ENCODE measurements at places on chromosomes 13 and 19.

- DNase-seq = no peak
These were observed 24.5 kb downstream of the DIAPH3 start for GRCh38 chr13:60139272-60139671.

DNA sequence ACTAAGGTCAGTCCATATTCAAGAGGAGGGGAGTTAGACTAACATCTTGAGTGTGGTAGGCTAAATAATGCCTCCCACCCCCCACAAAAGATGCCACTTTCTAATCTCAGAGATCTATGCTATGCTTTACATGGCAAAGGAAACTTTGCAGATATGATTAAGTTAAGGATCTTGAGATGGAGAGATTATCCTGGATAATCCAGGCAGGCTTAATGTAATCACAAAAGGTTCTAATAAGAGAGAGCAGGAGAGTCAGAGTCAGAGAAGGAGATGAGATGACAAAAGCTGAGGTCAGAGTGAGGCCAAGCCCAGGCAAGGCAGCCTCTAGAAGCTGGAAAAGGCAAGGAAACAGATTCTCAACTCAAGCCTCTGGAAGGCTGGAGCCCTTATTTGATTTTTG is 1011.6 kb downstream of the PCDH9 start:
- no peak for DNase-seq

DNA sequence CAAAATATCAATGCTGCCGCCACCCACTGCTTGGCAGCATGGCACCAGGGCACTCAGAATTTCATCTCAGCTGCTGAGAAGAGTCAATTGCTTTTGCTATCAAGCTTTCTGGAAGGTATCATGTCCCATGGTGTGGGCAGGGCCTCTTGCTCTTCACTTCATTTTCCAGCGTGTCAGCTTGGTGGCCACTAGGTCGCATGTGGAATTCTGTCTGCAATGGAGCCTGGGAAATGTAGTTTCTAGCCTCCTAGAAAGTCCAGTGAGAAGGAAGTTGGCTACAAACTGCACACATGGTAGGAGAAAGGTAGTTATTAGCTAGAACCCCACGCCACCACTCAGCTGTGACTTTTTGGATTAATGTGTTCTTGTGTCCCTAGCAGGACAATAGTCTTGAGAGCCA is 105.3 kb downstream of the MYO16 start:
- no peak for DNase-seq

GRCh38 chr19:10513223-10513622 is 4.0 kb downstream of the S1PR5 start:
- DNase-seq = no peak

- DNase-seq = no peak
These were observed 12.1 kb downstream of the GPC6 start for GRCh38 chr13:93238711-93239110.

DNA sequence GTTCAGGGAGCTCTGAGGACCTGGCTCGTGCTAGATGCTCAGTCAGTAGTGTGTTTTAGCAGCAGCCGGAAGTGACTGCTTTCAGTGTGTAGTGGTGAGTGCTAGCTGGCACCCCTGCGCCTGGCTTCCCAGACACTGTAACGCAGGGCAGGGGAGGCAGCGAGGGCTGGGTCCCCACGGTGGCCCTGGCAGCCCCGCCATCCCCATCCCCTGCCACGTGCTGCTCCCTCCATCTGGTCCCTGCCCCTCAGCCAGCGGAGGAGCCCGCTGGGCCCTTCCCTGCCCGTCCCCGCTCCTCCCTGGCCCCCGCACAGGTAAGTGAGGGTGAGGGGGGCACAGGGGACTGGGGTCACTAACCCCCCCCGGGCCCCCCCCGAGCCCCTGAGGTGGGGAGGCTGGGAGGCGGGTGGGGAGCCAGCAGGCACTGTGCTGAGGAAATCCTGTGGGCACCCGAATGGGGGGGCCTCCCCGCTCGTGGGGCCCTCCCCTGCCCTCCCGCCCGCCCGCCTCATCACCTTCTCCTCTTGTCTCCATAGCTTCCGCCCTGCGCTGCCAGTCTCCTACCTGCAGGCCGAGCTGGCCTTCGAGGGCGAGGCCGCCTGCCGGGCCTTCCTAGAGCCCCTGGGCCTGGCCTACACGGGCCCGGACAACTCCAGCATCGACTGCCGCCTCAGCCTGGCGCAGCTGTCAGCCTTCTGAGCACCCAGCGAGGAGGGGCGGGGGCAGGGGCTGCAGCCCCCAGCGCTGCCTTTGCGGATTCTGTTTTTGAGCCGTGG is 3.2 kb downstream of the LENG9 start:
- no peak for DNase-seq

DNA sequence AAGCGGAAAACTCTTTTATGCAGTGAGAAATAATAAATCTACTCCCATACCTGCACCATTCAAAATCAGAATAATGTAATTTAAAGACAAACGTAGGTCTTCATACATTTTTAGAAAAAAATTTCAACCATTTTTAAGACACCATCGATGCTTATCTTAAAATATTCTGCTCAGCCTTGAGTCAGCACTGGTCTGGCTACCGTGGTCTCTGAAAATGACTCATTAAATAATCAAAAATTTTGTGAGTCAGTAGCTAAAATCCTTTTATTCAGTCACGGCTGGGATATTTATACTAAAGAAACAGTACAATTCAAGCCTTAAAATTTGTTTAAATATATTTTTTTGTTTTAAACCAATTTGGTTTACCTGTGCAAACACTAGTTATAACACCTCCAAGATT is 2862.8 kb upstream of the PCDH20 start:
- DNase-seq = no peak

- DNase-seq = no peak
These were observed 9.4 kb upstream of the PAN3 start for GRCh38 chr13:28128926-28129325.

DNA sequence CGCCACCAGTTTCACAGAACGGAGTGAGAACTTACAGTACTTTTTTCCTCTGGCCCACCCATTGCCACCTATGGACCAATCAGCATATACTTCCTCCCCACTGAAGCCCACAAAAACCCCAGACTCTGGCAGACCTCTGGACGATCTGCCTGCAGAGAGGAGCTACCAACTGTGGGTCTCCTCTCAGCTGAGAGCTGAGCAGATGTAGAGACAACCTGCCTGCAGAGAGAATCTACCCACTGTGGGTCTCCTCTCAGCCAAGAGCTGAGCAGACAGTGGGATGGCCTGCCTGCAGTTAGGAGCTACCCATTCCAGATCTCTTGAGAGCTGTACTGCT is 69.7 kb downstream of the PIBF1 start:
- DNase-seq = no peak

- DNase-seq = no peak
These were observed 122.0 kb downstream of the ENOX1 start for GRCh38 chr13:43664700-43665191.

GRCh38 chr19:6026390-6027227 is 48.7 kb upstream of the RANBP3 start:
- DNase-seq = no peak

GRCh38 chr19:28372576-28373247 is 840.2 kb downstream of the UQCRFS1 start:
- DNase-seq = no peak

GRCh38 chr13:23843436-23843835 is 45.8 kb downstream of the MIPEP start:
- DNase-seq = no peak

- DNase-seq = peak; percentile 23
These were observed 19.5 kb downstream of the PRKD2 start for GRCh38 chr19:46697204-46697960.

DNA sequence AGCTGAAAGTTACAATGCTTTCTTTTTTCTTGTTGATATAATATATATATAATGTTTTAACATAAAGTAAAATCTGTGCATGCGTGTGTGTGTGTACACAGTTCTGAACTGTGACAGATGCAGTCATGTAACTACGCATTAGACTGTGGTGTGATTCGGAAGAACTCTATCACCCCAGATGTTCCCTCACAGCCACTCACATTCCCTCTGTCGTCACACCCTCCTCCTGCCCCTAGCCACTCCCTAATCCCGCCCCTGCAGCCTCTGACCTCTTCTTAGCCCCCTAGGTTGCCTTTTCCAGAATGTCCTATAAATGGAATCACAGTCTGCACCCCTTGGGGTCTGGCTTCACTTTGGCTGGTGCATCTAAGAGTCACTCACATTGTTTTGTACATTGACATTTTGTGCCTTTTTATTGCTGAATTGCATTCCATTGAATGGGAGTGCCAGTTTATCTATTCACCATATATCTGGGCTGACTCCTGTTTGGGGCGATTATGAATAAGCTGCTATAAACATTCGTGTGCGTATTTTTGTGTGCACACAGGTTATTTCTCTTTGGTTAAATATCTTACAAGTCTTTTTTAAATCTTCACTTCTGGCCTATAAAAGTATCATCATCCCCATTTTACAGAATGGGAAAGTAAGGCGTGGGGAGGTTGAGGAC is 20.4 kb downstream of the DHRS12 start:
- DNase-seq = no peak

GRCh38 chr13:26596458-26596857 is 39.0 kb downstream of the WASF3 start:
- DNase-seq = no peak

- no peak for DNase-seq
These were observed 558.8 kb upstream of the KLHL1 start for GRCh38 chr13:70666883-70667556.

DNA sequence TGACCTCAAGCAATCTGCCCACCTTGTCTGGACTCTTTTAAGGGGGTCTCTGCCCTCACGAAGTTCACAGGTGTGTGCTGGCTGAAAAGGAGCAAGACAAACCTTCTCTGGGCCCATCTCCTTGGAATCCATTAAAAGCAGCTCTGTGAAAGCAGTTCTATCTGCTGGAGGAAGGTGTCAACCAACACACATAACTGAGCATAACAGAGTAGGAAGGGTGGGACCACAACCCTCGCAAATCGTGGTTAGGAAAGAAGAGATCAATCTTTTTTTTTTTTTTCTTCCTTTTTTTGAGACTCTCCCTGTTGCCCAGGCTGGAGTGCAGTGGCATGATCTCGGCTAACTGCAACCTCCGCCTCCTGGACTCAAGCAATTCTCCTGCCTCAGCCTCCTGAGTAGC is 1.4 kb downstream of the SUGP2 start:
- no peak for DNase-seq

GRCh38 chr19:19543640-19544039 is 5.6 kb downstream of the CILP2 start:
- no peak for DNase-seq

- DNase-seq = no peak
These were observed 1043.4 kb downstream of the DIAPH3 start for GRCh38 chr13:59120297-59120843.

DNA sequence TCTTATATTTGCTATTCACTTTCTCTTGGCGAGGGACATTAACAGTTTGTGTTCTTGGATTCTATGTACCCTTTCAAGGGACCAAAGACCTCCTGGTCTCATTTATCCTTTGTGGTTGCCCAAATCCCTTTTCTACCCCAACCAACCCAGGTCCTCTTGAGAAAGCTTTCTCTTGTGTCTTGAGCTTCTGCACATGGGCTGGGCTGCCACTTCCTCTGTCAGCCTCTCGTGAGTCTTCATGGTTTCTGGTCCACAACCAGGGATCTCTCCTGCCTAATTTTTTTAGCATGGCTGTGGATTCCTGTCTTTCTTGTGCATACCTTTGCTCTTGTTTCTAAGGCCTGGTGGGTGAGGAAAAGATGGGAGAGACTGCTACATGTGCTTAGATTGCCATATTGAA is 14.9 kb downstream of the TIMM13 start:
- no peak for DNase-seq

DNA sequence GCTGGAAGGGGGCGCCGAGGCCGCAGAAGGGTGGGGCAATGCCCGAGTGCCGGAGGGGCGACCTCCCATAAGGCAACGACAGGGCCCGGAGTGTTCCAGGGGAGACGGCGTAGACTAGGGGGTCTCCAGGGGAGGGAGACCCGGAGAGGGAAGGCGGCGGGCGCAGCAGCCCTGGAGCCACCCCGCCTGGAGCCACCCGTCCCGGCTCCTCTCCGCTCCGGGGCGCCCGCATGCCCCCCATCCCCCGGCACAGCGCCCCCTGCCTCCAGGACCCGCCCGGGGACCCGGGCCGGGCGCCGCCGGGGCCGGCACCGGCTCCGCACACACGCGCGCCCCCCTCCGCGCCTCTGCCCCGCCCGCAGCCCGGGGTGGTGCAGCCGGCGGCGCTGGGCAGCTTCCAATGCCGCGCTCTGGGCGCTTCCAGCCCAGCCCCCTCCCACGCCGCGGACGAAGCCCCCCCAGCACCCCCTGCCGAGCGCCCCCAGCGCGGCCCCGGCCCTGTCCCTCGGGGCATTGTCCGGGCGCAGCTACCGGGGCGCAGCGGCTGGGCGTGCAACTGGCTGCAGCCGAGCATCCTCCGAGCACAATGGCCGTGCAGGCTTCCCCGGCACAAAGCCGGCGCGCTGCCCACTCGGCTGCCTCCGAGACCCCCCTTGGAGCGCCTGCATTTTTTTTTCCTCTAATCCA is 519 bp downstream of the PTPRS start:
- DNase-seq = peak; percentile 27

DNA sequence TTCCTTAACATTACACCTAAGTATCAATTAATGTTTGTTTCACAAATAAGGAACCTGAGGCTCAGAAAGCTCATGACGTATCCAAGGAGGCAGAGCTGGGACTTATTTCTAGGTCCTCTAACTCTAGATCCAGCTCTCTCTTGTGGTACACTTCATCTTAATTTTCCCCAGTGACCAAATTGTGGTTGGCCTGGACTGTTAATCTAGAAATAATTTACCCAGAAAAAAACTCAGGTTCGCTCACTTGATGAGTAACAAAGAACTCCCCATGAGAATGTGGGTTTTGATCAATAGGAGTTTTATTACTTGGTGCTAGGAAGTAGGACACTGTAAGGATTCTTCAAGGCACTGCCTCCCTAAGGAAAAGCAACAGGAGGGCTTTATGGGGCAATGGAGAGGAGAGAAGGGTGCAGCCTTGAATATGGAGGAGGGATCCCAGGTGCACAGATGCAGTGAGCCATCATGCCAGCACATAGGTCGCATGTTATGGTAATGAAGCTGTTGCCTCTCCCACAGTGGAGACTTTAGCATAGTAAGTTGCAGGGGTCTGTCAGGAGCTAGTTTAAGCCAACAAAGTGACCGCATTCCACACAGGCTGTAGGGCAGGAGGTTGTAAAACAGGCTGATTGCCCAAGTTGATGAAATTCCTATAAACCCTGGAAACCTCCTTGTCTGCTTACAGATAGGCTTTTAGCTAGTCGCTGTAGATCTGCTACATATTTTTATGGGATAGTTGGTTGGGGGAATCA is 14.7 kb downstream of the RAP2A start:
- no peak for DNase-seq

GRCh38 chr13:36924001-36924400 is 4.0 kb upstream of the SMAD9 start:
- no peak for DNase-seq

GRCh38 chr13:27578121-27579030 is 42.0 kb downstream of the LNX2 start:
- no peak for DNase-seq

DNA sequence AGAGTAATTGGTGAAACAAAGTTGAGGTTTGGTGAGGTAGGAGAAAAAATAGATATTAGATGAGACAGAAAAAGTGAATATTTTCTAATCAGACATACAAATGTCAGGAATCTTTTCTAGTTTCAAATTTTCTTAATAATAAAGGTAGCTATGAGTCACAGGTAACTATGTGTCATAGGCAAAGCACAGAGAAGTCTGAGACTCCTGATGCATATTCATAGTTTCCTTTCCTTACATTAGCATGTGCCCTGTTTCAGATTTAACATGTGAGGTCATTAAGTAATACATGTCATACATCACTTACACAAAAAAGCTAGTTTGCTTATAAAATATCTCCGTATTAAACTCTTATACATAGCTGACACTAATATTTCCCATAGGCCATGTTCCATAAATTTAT is 1141.3 kb upstream of the PCDH20 start:
- DNase-seq = no peak

Data from nucleus accumbens (tissue), 56 donors.